ENCODE measurements at places on chromosomes 2 and 18. TPM values are rescaled to one million over a fixed set of nuclear protein-coding genes. Genes with fewer than 3 reads are reported as not detected.

The SCN9A gene
- 14.3 TPM for total RNA-seq

The DYNAP gene
- not detected for total RNA-seq

The DLGAP1 gene
- total RNA-seq = not detected

The KANSL3 gene
- 48.6 TPM for total RNA-seq

The DARS1 gene
- total RNA-seq = 94.9 TPM

The RAX gene
- total RNA-seq = not detected

The UGT1A4 gene
- total RNA-seq = 0.79 TPM

GRCh38 chr18:71374294-71375000 is 1085.6 kb downstream of the SOCS6 start:
- no peaks in the 10 kb centered on the region for H3K27me3 ChIP-seq
- H3K27ac ChIP-seq = no peak overlapping the region
- no peaks in the 10 kb centered on the region for H3K4me1 ChIP-seq
- no peaks in the 10 kb centered on the region for H3K36me3 ChIP-seq
- no peak overlapping the region for H3K4me3 ChIP-seq

- H3K27me3 ChIP-seq = no peaks in the 10 kb centered on the region
- no peaks in the 10 kb centered on the region for H3K36me3 ChIP-seq
- no peaks in the 10 kb centered on the region for H3K4me1 ChIP-seq
- DNase-seq = no peak
- H3K27ac ChIP-seq = no peak overlapping the region
These were observed 211.4 kb downstream of the LDLRAD4 start for GRCh38 chr18:13429884-13430510.

DNA sequence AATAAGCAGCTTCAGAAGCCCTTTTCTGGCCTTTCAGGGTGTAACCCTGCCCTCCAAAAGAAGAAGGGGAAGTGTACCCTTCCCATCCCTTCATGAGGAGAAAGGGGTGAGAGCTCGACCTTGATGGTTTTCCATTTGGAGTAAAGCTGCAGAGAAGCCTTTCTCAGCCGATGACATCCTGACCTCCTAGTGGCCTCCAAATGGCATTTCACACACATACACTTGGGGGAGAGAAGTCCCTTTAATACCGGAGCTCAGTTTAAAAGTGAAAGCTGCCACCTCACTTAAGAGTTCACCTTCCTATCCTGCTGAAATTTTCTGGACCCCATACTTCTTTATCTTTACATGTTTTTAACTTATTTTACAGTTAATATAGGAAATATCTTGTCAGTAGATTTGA is 716.7 kb downstream of the DCDC2C start:
- no peak overlapping the region for H3K27ac ChIP-seq
- H3K36me3 ChIP-seq = no peaks in the 10 kb centered on the region
- no peak overlapping the region for H3K4me3 ChIP-seq
- DNase-seq = no peak
- H3K4me1 ChIP-seq = no peaks in the 10 kb centered on the region
- H3K27me3 ChIP-seq = no peaks in the 10 kb centered on the region

- H3K4me1 ChIP-seq = no peaks in the 10 kb centered on the region
- H3K36me3 ChIP-seq = no peaks in the 10 kb centered on the region
- DNase-seq = no peak
- no peak overlapping the region for H3K4me3 ChIP-seq
- no peak overlapping the region for H3K27ac ChIP-seq
These were observed 331.1 kb downstream of the PTPRM start for GRCh38 chr18:7898181-7898580.

DNA sequence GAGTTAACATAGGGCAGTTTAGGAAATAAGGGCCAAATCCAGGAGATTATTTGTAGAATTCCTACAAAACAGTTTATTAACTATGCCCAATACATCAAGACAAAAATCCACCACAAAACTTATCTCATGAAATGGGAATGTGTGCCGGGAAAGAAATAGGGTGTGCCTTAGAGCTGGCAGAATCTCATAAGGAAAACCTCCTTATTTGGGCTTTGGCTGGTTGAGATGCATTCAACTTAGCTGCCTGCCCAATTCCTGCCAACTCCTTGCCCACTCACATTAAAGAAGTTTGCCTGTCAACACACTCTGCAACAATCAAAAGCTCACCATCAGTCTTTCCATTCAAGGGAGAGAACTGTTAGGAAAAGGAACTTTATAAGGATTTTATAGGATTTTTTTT is 500.6 kb downstream of the SATB2 start:
- no peaks in the 10 kb centered on the region for H3K4me1 ChIP-seq
- DNase-seq = no peak
- H3K4me3 ChIP-seq = no peak overlapping the region
- H3K36me3 ChIP-seq = no peaks in the 10 kb centered on the region
- no peak overlapping the region for H3K27ac ChIP-seq

- H3K27ac ChIP-seq = peak overlapping the region; percentile 97
- H3K4me1 ChIP-seq = peaks cover 89% of the 10 kb centered on the region
- no peak for DNase-seq
- H3K4me3 ChIP-seq = no peak overlapping the region
- H3K36me3 ChIP-seq = no peaks in the 10 kb centered on the region
- H3K27me3 ChIP-seq = no peaks in the 10 kb centered on the region
These were observed 117.7 kb upstream of the MCFD2 start for GRCh38 chr2:47033102-47033880.
